AML-193 (cell line): ENCODE measurements at places on chromosomes 1 and 21.

GRCh38 chr1:73593364-73593763 lies 604.6 kb downstream of the LRRIQ3 start:
- DNase-seq, result no peak

- DNase-seq, result no peak
Observed at GRCh38 chr1:163320891-163321290, 863 bp upstream of the NUF2 start.

GRCh38 chr1:232628335-232629249 lies 1.3 kb downstream of the SIPA1L2 start:
- DNase-seq, result peak; percentile 74

GRCh38 chr1:94048413-94049164 lies 72.4 kb downstream of the ABCA4 start:
- no peak for DNase-seq

GRCh38 chr1:53626616-53627015 lies 112.3 kb downstream of the GLIS1 start:
- DNase-seq, result no peak

DNA sequence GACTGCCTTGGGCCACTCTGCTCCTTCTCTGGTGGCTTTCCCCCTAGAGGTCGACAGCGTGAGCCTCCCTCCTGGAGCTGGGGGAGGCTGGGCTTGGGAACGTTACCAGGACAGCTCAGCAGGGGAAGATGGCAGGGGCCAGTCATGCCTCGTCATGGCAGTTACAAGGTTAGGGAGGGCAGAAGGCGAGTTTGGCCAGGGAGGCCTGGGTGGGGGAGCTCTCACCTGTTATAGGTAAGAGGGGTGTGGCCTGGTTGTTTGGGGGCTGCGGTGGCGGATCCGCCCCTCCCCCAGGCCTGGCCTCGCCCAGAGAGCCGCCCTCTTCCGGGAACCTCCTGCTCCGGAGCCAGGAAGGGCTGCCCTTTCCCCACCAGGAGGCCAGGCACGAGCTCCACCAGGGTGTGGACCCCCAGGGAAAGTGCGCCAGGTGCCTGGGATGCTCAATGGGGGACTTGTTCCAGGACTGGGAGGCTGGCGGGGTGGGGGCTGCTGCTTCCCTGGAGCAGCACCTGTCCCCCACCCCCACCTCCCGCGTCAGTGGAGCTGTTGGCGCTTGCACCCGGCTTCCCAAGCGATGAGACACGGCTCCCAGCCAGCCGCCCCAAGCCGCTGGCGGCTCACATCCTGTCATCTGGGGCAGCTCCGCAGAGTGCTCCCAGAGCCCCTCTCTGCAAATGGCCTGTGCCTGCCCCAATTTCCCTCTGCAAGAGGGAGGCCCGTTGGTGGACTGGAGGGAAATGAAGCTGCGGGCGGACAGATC lies 23.6 kb upstream of the PKP1 start:
- DNase-seq, result no peak

GRCh38 chr1:16324456-16324890 lies 27.8 kb downstream of the FBXO42 start:
- no peak for DNase-seq

- no peak for DNase-seq
Observed at GRCh38 chr21:16424331-16424751, 694.6 kb downstream of the USP25 start.

DNA sequence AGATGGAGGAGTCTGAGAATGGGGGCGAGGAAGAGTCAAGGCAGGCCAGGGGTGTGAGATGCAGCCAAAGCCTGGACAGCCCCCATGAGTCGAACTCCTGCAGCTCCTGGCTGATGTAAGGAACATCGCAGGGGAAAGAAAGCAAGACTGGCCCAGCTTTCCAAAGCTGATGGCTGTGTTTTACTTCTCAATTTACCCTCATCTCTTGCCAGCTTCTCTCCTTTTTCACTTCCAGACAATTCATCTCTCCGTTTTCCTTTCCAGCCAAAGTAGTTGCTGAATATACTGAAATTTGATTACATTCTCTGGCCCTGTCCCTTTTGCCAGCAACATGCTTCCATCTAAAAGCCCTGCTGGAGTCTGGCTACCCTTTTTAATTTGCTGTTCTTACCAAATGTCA lies 40.0 kb upstream of the UBE2U start:
- no peak for DNase-seq

DNA sequence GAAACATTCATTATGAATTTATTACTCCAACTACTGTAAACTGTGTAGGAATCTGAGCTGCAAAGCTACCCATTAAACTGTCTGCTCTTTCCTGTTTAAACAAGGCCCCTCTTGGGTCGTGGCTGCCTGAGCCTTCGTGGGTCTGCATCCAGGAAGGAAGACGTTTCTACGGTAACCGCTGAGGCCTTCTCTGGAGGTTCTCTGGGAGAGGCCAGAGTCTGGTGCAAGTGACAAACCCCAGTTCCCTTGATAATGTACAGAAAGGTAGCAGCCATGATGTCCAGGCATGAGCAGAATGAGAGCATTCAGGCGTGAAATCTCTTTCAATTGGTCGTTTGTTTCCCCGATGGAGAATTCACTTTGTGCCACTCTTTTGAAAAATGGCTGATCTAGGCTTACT lies 350.2 kb downstream of the PLPP3 start:
- DNase-seq, result no peak

DNA sequence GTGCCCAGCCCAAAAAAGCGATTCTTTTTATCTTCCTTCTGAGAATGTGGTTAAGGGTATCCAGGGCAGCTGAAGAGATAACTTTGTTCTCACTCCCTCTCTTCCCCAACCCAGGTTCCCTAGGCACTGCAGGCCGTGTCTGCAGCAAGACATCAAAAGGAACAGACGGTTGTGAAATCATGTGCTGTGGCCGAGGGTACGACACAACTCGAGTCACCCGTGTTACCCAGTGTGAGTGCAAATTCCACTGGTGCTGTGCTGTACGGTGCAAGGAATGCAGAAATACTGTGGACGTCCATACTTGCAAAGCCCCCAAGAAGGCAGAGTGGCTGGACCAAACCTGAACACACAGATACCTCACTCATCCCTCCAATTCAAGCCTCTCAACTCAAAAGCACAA lies 11.4 kb downstream of the WNT2B start:
- DNase-seq, result no peak

GRCh38 chr1:218778257-218779126 lies 395.2 kb upstream of the LYPLAL1 start:
- no peak for DNase-seq

- no peak for DNase-seq
Observed at GRCh38 chr21:44714905-44715304, 3.5 kb upstream of the TSPEAR start.

GRCh38 chr21:33760641-33761440 lies 118.5 kb downstream of the ITSN1 start:
- DNase-seq, result no peak

- no peak for DNase-seq
Observed at GRCh38 chr1:214792527-214793186, 189.7 kb downstream of the CENPF start.

- DNase-seq, result no peak
Observed at GRCh38 chr1:170305777-170306512, 160.2 kb downstream of the NTMT2 start.

DNA sequence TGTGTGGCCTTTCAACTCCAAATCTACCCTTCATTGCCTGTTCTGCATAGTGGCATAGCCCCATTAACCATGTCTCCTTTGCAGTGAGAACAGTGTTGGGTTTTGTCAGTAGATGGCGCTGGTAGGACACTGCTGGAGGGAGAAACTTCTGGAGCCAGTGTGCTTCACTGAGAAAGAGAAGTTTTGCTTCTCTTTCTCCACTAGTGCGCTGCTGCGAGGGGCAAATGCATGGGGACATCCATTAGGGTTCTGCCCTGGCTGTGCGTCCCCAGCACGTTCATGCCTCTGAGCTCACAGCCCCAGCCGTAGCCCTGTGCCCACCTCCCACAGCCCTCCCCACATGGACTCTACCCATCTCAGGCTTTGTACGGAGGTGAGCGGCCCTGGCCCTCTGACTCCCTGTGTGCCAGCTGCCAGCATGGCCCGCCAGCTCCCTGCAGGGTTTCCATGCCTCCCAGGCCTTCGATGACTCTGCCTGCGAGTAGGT lies 53.1 kb downstream of the RIMS3 start:
- DNase-seq, result peak; percentile 71

DNA sequence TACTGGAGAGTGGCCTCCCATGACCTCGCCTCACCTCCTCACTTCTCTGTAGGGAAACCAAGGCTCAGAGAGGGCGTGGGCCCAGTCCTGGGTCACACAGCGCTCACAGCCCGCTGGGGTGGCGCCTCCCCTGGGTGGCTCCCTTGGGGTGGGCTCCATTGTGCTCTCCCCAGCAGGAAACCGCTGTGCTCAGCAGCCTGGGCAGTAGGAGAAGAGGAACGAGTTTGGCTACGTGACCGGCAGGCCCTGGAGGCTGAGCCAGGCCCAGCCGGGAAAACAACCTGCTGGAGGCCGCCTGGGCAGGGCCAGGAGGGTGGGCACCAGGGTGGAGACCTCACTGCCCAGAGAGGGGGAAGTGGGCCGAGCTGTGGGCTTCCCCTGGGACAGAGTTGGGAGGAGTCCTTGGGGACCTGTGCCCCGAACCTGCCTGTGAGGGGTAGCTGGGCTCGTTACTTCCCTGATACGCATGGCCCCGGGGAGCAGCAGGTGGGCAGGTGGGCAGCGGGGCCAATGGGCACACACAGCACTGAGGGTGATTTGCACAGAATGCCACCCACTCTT lies 15.0 kb upstream of the FAM131C start:
- no peak for DNase-seq

GRCh38 chr1:246837418-246838117 lies 94.2 kb downstream of the AHCTF1 start:
- no peak for DNase-seq

DNA sequence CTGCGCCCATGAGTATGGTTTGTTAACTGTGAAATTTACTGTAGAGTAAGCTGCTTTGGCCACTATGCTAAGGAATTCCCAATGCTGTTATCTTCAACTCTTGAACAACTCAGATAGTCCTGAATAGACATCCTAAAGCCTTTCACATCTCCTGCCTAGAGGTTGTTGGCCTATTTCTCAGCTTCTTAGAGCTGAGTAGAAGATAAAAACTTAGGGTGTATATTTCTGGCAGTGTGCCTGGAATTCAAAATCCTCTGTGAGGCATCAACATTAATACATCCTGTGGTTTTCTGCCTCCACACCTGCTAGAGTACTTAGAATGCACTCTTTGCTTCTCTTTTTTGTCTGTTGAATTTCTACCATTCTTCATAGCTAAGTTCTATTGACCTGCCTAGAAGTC lies 45.8 kb upstream of the RC3H1 start:
- DNase-seq, result no peak

DNA sequence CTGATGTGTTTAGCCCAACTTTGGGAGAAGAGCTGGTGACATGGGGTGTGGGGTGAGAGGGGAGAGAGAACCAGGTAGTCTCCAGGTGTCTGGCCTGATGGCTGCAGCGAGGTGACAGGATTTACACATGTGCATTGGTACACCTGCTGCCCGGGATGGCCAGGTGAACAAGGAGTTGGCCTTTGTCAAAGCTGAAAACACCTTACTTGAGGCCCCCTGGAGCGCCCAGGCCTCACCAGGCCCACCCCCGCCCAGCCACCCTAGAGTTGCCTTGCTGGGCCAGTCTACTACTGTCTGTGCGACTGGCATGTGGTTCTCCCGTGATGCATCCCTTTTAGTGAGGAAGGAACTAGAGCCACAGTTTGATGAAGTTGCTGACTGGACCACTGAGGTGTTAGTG lies 90.5 kb downstream of the ADARB1 start:
- DNase-seq, result no peak

GRCh38 chr21:42654913-42655795 lies 1.7 kb downstream of the PDE9A start:
- DNase-seq, result no peak

GRCh38 chr1:202697038-202697437 lies 13.2 kb downstream of the SYT2 start:
- DNase-seq, result no peak

DNA sequence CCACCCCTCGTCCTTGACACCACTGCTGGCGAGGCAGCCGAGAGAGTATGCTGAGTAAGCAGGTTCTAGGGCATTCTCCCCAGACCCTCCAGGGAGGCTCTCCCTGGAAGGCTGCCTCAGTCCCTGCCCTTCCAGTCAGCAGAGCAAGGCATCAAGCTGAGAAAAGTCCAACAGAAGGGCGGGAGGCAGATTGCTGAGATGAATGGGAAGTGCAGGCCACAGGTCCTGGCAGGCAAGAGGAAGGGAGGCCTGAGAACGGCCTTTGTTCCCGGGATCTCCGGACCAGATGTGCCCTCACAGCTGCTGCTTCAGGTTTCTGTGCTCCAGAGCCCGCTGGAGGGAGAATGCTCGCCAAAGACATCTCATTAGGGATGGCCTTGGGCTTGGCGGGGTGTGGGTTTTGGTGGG lies 270.0 kb upstream of the VAMP3 start:
- no peak for DNase-seq

DNA sequence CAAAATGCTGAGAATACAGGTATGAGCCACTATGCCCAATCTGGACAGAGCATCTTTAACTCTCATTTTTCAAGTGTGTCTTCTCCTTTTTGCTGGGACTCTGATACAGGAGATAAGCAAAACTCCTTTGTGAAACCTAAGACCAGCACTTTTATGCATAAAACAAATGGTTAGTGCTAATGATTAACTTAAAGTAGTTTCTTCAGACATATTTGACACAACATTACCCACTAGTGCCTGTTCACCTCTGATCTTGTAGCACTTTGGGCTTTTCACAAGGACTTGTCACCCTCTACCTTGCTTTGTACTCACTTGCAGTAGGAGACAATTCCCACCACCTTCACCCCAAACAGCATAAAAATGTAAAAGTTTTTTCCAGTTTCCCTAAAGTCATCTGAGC lies 216.3 kb downstream of the RGS7 start:
- DNase-seq, result no peak

DNA sequence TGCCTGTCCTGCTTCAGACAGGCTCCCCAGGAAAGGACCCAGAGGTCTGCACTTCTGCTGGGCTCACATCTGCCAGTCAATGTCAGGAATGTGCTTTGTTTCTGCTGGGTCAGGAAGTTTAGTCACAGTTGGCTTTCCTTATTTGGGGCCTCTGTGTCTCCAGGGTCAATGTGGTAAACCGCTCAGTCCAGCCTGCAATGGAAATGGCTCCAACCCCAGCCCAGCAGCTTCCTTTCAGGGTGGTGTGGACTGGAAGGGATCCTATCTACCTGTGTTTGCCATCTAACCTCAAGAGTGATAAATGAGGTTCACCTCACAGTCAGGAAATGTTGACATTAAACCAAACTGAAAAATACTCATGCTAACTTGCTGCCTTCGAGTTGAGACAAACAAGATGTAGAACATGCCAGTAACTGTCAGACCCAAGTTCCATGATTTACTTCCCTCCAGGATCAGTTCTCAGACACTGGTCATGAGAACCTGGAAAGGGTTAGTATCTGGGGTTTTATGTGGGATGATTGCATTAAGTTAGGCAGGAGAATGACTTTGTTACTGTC lies 20.3 kb downstream of the ENO1 start:
- peak; percentile 10 for DNase-seq

DNA sequence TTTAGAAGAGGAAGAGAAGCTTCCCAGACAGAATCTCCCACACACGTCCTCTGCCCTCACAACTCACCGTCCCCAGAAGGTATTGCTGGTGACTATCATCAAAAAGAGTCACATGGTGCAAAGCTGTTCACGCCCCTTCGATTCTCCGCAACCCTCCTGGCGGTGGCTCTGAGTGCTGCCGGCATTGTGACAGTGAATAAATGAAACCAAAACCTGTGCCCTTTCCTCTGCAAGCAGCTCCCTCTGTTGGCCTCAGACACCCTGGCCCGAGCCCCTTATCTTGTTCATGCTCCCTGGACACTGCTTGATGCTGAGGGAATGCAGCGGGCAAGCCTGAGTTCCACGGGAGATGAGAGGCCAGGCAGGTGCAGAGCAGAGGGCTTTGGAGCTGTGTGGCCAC lies 510.3 kb downstream of the NPHP4 start:
- no peak for DNase-seq
